Foreskin melanocyte (primary cell): ENCODE measurements at places on chromosomes 4 and X.

DNA sequence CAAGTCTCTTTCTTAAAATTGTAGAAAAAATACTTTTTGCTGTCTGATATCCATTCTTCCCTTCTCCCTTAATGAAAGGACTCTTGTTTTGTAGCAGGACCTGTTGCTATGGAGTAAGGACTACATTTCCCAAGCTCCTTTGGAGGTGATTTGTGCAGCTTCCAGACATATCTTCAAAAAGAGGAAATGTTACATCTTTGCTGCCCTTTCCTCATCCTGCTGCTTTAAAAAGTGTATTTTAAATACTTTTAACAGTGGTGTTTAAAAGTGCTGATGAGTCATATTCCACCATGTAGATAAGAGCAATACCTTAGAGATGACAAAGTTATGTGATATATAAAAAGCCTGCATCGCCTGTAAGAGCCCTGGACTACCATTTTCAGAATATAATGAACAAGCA lies 98.7 kb downstream of the CFAP299 start:
- DNase-seq: no peak

DNA sequence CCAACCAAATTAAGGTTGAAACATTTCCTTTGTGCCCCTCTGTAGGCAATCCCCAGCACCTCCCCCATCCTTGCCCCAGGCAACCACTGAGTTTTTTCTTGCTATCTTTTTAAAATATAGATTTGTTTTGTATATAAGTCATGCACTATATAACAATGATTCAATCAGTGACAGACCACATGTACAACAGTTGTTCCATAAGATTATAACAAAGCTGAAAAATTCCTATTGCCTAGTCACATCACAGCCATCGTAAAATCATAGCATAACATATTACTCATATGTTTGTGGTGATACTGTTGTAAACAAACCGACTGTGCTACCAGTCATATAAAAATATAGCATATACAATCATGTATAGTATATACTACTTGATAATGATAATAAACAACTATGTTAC lies 211.9 kb upstream of the NRK start:
- DNase-seq: no peak

- DNase-seq: no peak
Measured at GRCh38 chr4:110164856-110165255, 33.6 kb downstream of the ELOVL6 start.

DNA sequence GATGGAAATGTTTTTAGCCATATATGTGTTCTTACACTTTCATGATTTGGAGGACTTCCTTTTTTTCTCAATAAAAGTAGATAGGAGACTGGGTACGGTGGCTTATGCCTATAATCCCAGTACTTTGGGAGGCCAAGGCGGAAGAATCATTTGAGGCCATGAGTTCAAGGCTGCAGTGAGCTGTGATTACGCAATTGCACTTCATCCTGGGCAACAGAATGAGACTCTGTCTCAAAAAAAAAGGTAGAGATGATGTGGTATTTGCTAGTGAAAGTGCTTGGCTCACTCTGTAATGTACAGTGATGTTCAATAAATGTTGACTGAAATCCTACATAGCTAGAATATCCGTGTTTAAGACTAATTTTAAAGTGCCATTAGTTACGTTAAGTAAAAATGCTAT lies 27.4 kb downstream of the KLHL2 start:
- DNase-seq: no peak

GRCh38 chr4:182451441-182451840 lies 208.2 kb downstream of the TENM3 start:
- DNase-seq: no peak

GRCh38 chr4:39528061-39528465 lies 824 bp upstream of the UGDH start:
- peak; percentile 89 for DNase-seq

DNA sequence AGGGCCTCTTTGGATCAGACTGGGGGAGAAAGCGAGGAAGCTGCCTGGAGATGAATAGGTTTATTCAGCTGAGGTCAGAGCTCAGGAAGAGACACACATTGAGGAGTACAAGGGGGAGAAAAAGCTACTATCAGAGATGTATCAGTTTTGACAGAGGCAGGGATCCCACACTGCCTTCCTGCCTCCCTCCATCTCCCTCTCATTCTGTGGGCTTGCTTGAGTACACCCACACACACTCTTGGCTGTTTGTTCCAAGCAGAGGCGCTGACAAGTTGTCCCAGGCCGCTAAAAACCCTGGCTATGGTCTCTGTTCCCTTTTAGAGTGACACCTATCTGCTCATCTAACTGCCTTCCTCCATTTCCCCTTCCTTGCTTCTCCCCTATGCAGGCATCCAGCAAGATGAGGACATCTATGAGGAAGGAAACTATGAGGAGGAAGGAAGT lies 5.2 kb downstream of the TSPYL2 start:
- no peak for DNase-seq

GRCh38 chrX:27445438-27445837 lies 17.7 kb downstream of the PPP4R3C start:
- no peak for DNase-seq

- DNase-seq: no peak
Measured at GRCh38 chrX:44092778-44093177, 119.6 kb upstream of the NDP start.

- DNase-seq: no peak
Measured at GRCh38 chr4:3520276-3520675, 11.9 kb downstream of the LRPAP1 start.

- DNase-seq: peak; percentile 73
Measured at GRCh38 chr4:53586121-53586816, 5.0 kb downstream of the LNX1 start.

GRCh38 chr4:56246233-56246610 lies 141.1 kb downstream of the AASDH start:
- no peak for DNase-seq
